ENCODE measurements at places on chromosomes 2 and 18.

DNA sequence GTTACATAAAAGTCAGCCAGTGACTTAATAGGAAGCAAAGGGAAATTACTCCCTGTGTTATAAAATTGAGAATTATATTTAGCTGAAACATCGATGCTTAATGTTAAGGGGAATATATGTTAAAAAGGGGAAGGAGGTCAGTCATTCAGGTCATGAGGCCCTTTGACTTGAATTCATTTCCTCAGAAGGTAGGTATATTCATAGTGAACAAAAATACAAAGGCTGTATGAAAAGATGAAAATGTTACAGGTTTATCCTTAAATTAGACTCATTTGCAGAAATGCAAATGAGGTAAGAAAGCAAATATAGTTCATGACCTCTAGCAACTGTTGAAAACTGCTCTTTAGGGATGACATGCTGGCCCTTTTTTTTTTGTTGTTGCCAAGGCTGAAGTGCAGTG lies 20.8 kb downstream of the MSH6 start:
- H3K27me3 ChIP-seq, result no peaks in the 10 kb centered on the region
- no peak overlapping the region for H3K27ac ChIP-seq
- H3K4me1 ChIP-seq, result no peaks in the 10 kb centered on the region
- H3K36me3 ChIP-seq, result peaks cover 91% of the 10 kb centered on the region
- no peak overlapping the region for H3K4me3 ChIP-seq

GRCh38 chr2:152499331-152499816 lies 164.4 kb downstream of the FMNL2 start:
- H3K27ac ChIP-seq, result no peak overlapping the region
- H3K4me3 ChIP-seq, result no peak overlapping the region
- H3K4me1 ChIP-seq, result peaks cover 6% of the 10 kb centered on the region
- no peaks in the 10 kb centered on the region for H3K36me3 ChIP-seq

DNA sequence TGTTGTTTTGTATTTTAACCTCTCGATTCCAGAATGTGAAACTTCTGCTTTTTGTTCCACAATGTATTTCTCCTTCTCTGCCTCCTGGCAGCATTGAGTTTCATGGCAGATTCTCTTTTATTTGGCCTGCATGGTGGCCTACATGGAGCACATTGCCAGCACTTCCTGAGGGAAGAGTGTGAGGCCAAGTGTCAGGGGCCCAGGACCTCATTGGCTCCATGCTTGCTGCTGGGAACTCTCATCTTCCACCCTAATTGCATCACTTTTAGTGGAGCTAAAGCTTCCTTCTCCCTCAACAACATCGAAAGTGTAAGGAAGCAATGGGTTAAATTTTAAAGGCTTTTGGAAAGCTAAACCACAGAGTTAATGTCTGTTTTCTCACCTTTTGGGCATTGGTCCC lies 9.5 kb downstream of the TRIB2 start:
- H3K4me1 ChIP-seq, result peaks cover 61% of the 10 kb centered on the region
- no peak overlapping the region for H3K4me3 ChIP-seq
- no peaks in the 10 kb centered on the region for H3K27me3 ChIP-seq
- no peak for DNase-seq
- H3K27ac ChIP-seq, result no peak overlapping the region
- H3K36me3 ChIP-seq, result peaks cover 29% of the 10 kb centered on the region

GRCh38 chr2:173843526-173843925 lies 121.6 kb downstream of the SP3 start:
- no peak for DNase-seq
- H3K27me3 ChIP-seq, result peaks cover 39% of the 10 kb centered on the region
- no peak overlapping the region for H3K4me3 ChIP-seq
- no peaks in the 10 kb centered on the region for H3K36me3 ChIP-seq
- H3K27ac ChIP-seq, result no peak overlapping the region

GRCh38 chr2:240508832-240509545 lies 48.8 kb downstream of the ANKMY1 start:
- H3K4me3 ChIP-seq, result no peak overlapping the region
- no peaks in the 10 kb centered on the region for H3K27me3 ChIP-seq
- no peak overlapping the region for H3K27ac ChIP-seq

DNA sequence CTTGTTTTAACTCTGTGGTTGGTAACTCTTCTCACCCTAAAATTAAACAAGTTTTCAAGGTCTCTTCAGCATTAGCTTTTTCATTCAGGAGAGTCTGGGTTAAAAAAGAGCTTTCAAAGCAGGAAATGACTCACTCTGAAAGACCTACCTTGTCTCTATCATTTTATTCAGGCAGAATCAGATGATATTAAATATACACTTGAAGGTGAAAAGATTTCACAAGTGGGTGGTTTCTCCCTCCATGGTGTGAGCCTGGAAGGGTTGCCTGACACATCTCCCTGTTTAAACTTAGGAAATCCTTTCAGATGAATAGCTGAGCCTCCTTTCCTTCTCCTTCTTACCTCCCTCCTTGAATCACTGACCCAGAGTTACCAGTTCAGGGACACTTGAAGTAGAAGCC lies 1402.0 kb upstream of the PIK3C3 start:
- H3K36me3 ChIP-seq, result no peaks in the 10 kb centered on the region
- no peaks in the 10 kb centered on the region for H3K4me1 ChIP-seq
- H3K27ac ChIP-seq, result no peak overlapping the region
- no peak for DNase-seq
- no peaks in the 10 kb centered on the region for H3K27me3 ChIP-seq

DNA sequence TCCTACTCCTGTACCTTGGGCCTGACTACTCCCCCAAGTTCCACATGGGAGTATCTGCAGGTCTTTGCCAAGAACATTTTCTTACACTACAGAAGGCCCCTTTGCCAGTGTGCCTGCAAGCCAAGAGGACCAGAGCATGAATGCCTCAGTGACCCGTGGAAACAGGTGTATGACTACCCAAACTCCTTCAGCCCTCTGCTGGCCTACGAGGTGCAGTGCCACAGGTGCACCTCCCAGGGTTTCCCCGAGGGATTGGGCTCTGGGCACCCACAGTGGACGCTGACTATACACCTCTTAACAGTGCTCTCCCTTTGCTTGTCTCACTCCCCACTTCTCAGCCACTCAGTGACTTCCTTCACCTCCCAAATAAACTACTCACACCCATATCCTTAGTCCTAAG lies 91.4 kb downstream of the COL6A3 start:
- H3K36me3 ChIP-seq, result no peaks in the 10 kb centered on the region
- peaks cover 2% of the 10 kb centered on the region for H3K27me3 ChIP-seq

- peaks cover 8% of the 10 kb centered on the region for H3K36me3 ChIP-seq
- no peak overlapping the region for H3K4me3 ChIP-seq
- no peak overlapping the region for H3K27ac ChIP-seq
- H3K4me1 ChIP-seq, result no peaks in the 10 kb centered on the region
- DNase-seq, result no peak
- no peaks in the 10 kb centered on the region for H3K27me3 ChIP-seq
Observed at GRCh38 chr2:148067801-148068200, 46.9 kb downstream of the MBD5 start.

DNA sequence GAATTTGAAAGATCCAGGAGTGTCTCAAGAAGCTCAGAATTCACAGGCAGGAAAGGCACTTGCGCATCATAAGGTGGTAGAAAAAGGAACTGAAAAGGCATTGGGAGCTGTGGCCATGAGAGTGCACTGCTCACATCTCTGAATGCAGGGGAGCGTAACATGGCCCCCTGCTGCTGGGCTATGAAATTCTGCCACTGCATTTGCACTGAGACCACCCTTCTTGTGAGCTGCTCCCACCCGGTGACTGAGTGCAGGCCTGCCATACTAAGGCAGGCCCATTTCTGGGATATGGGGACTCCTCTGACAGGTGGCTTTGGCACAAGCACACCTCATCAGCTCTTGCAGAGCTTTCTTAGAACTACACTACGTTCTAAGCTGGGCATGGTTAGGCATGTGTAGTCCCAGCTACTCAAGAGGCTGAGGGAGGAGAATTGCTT lies 25.3 kb upstream of the STARD7 start:
- no peak overlapping the region for H3K4me3 ChIP-seq
- H3K36me3 ChIP-seq, result no peaks in the 10 kb centered on the region
- no peak for DNase-seq
- no peak overlapping the region for H3K27ac ChIP-seq
- H3K27me3 ChIP-seq, result no peaks in the 10 kb centered on the region

DNA sequence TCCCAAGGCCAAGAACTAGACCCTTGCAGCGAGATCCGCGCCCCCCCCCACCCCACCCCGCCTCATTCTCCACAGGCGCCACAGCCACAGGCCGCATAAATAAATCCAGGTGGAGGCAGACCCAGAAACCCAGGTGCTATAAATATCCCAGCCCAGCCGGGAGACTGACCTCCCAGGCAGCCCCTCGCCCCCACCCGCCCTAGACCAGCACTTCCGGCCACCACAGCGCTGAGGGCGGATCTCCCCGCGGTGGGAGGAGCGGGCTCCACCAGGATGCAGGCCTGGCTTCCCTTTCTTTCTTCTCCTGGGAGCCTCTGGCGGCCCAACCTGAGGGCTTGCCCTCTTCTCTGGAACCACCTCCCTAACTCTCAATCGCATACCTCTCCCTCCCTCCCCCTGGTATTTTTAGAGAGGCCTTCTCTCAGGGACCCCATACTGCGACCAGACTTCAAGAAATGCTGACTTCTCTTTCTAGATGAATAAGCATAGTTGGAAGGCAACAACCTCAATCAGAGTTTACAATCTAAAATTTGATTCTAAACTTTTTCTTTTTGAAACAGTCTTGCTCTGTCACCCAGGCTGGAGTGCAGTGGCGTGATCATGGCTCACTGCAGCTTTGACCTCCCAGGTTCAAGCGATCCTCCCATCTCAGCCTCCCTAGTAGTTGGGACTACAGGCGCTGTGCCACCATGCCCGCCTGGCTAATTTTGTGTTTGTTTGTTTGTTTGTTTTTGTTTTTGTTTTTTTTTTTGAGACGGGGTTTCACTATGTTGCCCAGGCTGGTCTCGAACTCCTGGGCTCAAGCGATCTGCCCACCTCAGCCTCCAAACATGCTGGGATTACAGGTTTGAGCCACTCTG lies 55.0 kb downstream of the PKDCC start:
- no peaks in the 10 kb centered on the region for H3K27me3 ChIP-seq
- H3K4me1 ChIP-seq, result peaks cover 57% of the 10 kb centered on the region
- H3K4me3 ChIP-seq, result peak overlapping the region; percentile 66

- DNase-seq, result no peak
- H3K4me1 ChIP-seq, result no peaks in the 10 kb centered on the region
- no peak overlapping the region for H3K27ac ChIP-seq
- no peak overlapping the region for H3K4me3 ChIP-seq
- H3K27me3 ChIP-seq, result no peaks in the 10 kb centered on the region
- no peaks in the 10 kb centered on the region for H3K36me3 ChIP-seq
Observed at GRCh38 chr18:65938592-65939372, 188.0 kb downstream of the CDH7 start.

DNA sequence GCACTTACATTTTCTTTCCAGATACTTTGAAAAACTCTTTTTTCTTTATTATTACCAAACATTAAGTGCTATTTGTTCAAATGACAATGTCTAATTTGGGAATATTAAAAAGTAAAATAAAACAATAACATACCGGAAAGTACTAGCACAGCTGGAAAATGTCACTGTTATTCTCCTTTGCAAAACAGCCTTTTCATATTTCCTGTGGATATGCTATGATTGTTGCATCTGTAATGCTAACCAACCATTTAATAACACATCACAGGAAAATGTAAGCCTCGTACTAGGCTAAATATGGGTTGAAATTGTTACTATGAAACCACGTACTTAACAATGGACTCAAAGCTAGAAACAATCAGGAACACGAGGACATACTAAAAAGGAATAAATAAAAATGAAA lies 298.1 kb downstream of the CBLN2 start:
- no peaks in the 10 kb centered on the region for H3K4me1 ChIP-seq
- no peak overlapping the region for H3K27ac ChIP-seq
- H3K27me3 ChIP-seq, result no peaks in the 10 kb centered on the region
- no peak overlapping the region for H3K4me3 ChIP-seq

- DNase-seq, result no peak
- peaks cover 62% of the 10 kb centered on the region for H3K27me3 ChIP-seq
- H3K4me1 ChIP-seq, result peaks cover 33% of the 10 kb centered on the region
Observed at GRCh38 chr2:207163053-207163755, 2.5 kb downstream of the KLF7 start.

- no peaks in the 10 kb centered on the region for H3K4me1 ChIP-seq
- DNase-seq, result peak; percentile 18
- H3K27me3 ChIP-seq, result peaks cover 6% of the 10 kb centered on the region
- no peak overlapping the region for H3K27ac ChIP-seq
Observed at GRCh38 chr2:160242893-160243564, 43.0 kb upstream of the ITGB6 start.

GRCh38 chr18:55227771-55228170 lies 268.5 kb upstream of the CCDC68 start:
- no peak overlapping the region for H3K27ac ChIP-seq
- no peak for DNase-seq
- no peak overlapping the region for H3K4me3 ChIP-seq
- no peaks in the 10 kb centered on the region for H3K27me3 ChIP-seq
- no peaks in the 10 kb centered on the region for H3K4me1 ChIP-seq

DNA sequence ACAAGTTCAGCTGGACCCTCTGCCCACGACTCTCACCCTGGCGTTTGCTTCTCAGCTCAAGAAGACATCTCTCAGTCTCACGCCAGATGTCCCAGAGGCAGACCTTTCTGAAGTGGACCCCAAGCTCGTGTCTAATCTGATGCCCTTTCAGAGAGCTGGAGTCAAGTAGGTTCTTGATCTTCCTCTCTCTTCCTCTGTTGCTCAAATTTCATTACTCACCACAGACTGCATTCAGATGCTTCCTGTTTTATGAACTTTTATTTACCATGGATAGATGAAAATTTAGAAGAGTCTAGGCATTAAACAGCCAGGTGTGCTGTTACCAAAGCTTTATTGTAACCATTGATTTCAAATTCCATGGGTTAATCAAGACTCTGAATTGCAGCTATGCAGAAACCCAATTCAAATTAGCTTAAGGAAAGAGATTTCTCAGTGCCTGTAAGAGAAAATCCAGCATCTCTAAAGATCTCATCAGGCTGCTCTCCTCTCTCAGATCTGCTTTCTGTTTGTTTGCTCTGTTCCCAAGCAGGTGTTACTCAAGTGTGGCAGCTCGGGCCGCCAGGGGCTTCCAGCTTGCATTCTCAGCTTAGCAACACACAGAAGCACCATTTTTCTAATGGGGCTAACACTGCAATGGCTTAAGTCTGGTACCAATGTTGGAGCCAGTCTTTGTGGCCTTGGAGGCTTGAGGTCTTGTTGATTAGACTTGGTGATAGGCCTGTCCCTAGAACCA lies 16.5 kb downstream of the SMARCAL1 start:
- no peak overlapping the region for H3K4me3 ChIP-seq
- no peak for DNase-seq
- H3K36me3 ChIP-seq, result peaks cover 80% of the 10 kb centered on the region
- no peak overlapping the region for H3K27ac ChIP-seq
- peaks cover 7% of the 10 kb centered on the region for H3K4me1 ChIP-seq
- no peaks in the 10 kb centered on the region for H3K27me3 ChIP-seq

- H3K36me3 ChIP-seq, result no peaks in the 10 kb centered on the region
- H3K4me1 ChIP-seq, result no peaks in the 10 kb centered on the region
- H3K27ac ChIP-seq, result no peak overlapping the region
- H3K27me3 ChIP-seq, result no peaks in the 10 kb centered on the region
- no peak overlapping the region for H3K4me3 ChIP-seq
Observed at GRCh38 chr2:194616334-194616733, 1040.7 kb upstream of the SLC39A10 start.

DNA sequence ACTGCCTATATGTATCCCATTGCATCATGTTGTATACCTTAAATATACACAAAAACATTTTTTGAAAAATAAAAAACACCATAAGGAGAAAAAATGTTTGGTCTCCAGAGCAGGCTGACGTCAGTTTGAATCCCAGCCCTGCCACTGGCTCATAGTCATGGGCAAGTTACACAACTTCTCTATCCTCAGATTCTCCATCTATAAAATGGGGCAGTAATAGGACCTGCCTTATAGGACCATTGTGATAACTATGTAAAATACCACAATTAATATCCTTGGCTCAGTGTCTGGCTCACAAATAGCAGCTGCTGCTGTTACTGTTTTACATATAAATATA lies 135.6 kb downstream of the SMAD7 start:
- H3K27me3 ChIP-seq, result no peaks in the 10 kb centered on the region
- H3K4me1 ChIP-seq, result peaks cover 55% of the 10 kb centered on the region
- DNase-seq, result peak; percentile 28
- peaks cover 4% of the 10 kb centered on the region for H3K36me3 ChIP-seq
- no peak overlapping the region for H3K4me3 ChIP-seq

All from activated CD8-positive, alpha-beta memory T cell treated with anti-CD3 and anti-CD28 coated beads, Interleukin-2, amount 10 ng/mL, durations not matched to agents 7 days and 5 days (primary cell).